Progenitor cell of endocrine pancreas (in vitro differentiated cells): ENCODE measurements at places on chromosomes 7 and 10. TPM values are rescaled to one million over a fixed set of nuclear protein-coding genes. Genes with fewer than 3 reads are reported as not detected.
A peak's percentile ranks its signal among the peaks of the same experiment; 100 is the strongest.

CTBP2 gene
- 182 and 183 TPM in 2 replicates for total RNA-seq

DNA sequence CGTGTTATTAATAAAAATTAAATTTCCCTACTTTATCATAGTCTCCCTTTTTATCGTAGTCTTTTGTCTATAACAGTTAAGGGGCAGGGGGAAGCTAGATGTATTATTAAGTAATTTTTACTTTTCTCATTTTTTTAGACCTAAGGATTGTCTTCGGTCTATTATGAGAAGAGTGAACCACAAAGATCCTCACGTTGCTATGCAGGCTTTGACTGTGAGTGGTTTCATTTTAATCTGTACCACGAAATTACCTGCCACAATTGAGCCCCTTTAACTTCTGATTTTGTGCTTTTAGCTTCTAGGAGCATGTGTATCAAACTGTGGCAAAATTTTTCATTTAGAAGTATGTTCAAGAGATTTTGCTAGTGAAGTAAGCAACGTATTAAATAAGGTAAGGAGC is 40.6 kb downstream of the STAM start:
- no peak for DNase-seq
- H3K36me3 ChIP-seq = peaks cover 6% of the 10 kb centered on the region
- H3K27me3 ChIP-seq = no peaks in the 10 kb centered on the region
- H3K4me1 ChIP-seq = peaks cover 8% of the 10 kb centered on the region
- H3K27ac ChIP-seq = no peak overlapping the region

DNA sequence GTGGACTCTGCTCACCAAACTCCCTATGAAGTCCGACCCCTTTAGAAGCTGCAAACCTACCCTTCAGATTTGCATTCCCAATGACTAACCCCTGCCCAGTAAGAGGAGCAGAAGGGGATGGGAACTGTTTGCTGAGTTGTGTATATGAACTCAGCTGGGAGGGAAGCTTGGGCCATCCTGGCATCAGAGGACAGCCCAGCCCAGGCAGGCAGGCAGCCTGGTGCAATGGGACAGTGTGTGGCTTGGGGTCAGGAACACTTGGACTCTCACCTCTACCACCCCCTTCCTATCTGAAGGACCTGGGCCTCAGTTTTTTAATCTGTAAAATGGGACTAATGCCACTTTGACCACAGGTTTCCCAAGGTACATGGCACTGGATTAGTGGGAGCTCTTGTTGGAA is 147.4 kb upstream of the GPR26 start:
- peaks cover 5% of the 10 kb centered on the region for H3K4me1 ChIP-seq
- DNase-seq = no peak
- H3K27ac ChIP-seq = no peak overlapping the region
- no peaks in the 10 kb centered on the region for H3K36me3 ChIP-seq
- H3K4me3 ChIP-seq = no peak overlapping the region

NODAL gene
- not detected in 2 replicates for total RNA-seq

CALHM1 gene
- not detected in 2 replicates for total RNA-seq

GRCh38 chr10:28587270-28587969 is 54.5 kb downstream of the WAC start:
- DNase-seq = no peak
- H3K27me3 ChIP-seq = no peaks in the 10 kb centered on the region
- no peak overlapping the region for H3K4me3 ChIP-seq
- H3K27ac ChIP-seq = peak overlapping the region; percentile 53

GRCh38 chr7:92621561-92622023 is 31.4 kb upstream of the FAM133B start:
- no peak overlapping the region for H3K4me3 ChIP-seq
- peaks cover 45% of the 10 kb centered on the region for H3K27me3 ChIP-seq
- peaks cover 8% of the 10 kb centered on the region for H3K36me3 ChIP-seq

- no peak for DNase-seq
- H3K36me3 ChIP-seq = peaks cover 2% of the 10 kb centered on the region
- peaks cover 6% of the 10 kb centered on the region for H3K4me1 ChIP-seq
- H3K27ac ChIP-seq = no peak overlapping the region
Measured at GRCh38 chr10:102588875-102589274, 55.4 kb upstream of the TRIM8 start.

DNA sequence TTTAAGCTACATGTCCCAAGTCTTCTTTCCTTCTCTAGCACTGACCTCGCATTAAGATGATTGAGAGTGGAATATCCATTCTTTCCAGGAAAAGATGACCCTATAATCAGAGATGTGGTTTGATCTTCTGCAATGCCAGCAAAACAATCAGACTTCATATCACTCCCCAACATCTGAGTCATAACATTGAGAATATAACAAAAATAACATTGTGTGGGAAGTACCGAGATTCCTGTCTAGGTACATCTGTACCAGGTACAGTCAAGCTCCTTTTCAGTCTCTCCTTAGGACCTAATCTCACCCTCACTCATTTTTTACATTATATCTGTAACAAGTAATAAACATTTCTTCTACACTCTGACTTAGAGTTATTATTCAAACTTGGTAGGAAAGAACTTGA is 201.6 kb downstream of the LRRTM3 start:
- no peak overlapping the region for H3K4me3 ChIP-seq
- H3K27ac ChIP-seq = no peak overlapping the region
- H3K4me1 ChIP-seq = no peaks in the 10 kb centered on the region
- H3K27me3 ChIP-seq = no peaks in the 10 kb centered on the region

SEM1 gene
- 62.9 and 64.2 TPM in 2 replicates for total RNA-seq

DNA sequence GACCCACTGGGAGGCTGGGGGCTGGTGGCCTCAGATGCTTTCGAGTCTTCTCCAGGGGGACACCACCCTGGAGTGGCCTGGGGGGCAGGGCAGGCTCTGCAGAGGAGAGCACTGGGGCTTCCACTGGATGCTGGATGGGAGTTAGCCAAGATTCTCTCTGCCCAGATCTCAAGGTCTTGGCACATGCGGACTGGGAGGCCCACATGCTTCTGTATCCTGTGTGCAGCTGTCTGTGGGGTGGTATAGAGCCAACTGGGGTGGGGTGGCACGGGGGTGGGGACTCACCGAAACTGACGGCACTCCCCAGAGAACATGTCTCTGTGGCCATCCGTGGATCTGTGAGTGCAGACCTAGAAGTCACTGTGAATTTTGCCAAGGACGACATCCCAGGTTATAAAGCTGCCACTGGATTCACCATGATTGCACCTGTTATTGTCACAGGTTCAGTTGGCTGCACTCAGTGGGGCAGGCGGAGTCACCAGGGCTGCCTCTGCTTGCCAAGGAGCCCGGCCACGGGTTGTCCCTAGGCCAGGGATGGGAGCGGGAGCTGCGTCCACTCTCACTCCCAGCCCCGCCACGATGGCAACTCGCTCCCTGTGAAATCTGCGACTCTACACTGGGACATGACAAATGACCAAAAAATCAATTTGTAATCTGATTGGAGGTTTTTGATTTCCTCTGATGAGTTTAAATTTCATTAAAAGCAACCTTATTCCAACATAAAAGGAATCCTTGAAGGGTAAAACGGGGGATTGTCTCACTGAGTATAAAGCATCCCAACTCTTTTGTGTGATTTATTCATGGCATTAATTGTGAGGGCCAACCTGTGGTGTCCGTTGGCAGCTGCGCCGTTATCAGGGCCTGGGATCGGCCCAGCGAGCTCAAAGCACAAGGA is 131.3 kb downstream of the EBF3 start:
- DNase-seq = no peak
- no peak overlapping the region for H3K27ac ChIP-seq
- no peak overlapping the region for H3K4me3 ChIP-seq

GRCh38 chr10:130121486-130122079 is 11.0 kb upstream of the C10orf143 start:
- no peaks in the 10 kb centered on the region for H3K36me3 ChIP-seq
- peaks cover 8% of the 10 kb centered on the region for H3K27me3 ChIP-seq
- DNase-seq = no peak
- H3K27ac ChIP-seq = no peak overlapping the region
- no peak overlapping the region for H3K4me3 ChIP-seq

GRCh38 chr10:129950676-129951075 is 13.4 kb downstream of the EBF3 start:
- DNase-seq = no peak
- peaks cover 16% of the 10 kb centered on the region for H3K4me1 ChIP-seq
- H3K27me3 ChIP-seq = peaks cover 73% of the 10 kb centered on the region
- no peak overlapping the region for H3K4me3 ChIP-seq
- H3K27ac ChIP-seq = no peak overlapping the region
- H3K36me3 ChIP-seq = no peaks in the 10 kb centered on the region

- H3K4me3 ChIP-seq = no peak overlapping the region
- no peaks in the 10 kb centered on the region for H3K27me3 ChIP-seq
- H3K27ac ChIP-seq = no peak overlapping the region
- H3K4me1 ChIP-seq = peaks cover 35% of the 10 kb centered on the region
Measured at GRCh38 chr10:101691081-101691480, 3.9 kb downstream of the FBXW4 start.

DNA sequence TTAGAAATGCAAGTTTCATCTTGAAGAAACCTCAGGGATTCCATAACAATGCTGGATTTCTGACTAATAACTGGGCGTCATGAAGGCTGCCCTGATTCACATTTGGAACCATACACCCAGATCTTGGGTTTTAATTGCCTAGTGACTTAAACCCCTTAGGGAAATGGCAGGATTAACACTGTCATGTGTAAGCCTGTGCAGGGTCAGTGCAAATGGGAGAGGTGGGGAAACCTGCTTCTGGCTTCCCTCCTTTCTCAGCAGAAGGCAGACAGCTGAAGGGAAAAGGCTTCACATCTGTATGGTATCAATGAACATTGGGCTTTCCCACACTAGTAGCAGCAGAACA is 364.2 kb downstream of the ANKRD30A start:
- no peak overlapping the region for H3K4me3 ChIP-seq
- H3K27me3 ChIP-seq = no peaks in the 10 kb centered on the region
- H3K4me1 ChIP-seq = no peaks in the 10 kb centered on the region
- DNase-seq = no peak
- peaks cover 1% of the 10 kb centered on the region for H3K36me3 ChIP-seq
- no peak overlapping the region for H3K27ac ChIP-seq

NPS gene
- not detected in 2 replicates for total RNA-seq

MYH16 gene
- total RNA-seq = not detected in 2 replicates

KIAA1549 gene
- total RNA-seq = 43.1 and 45.8 TPM in 2 replicates

DNA sequence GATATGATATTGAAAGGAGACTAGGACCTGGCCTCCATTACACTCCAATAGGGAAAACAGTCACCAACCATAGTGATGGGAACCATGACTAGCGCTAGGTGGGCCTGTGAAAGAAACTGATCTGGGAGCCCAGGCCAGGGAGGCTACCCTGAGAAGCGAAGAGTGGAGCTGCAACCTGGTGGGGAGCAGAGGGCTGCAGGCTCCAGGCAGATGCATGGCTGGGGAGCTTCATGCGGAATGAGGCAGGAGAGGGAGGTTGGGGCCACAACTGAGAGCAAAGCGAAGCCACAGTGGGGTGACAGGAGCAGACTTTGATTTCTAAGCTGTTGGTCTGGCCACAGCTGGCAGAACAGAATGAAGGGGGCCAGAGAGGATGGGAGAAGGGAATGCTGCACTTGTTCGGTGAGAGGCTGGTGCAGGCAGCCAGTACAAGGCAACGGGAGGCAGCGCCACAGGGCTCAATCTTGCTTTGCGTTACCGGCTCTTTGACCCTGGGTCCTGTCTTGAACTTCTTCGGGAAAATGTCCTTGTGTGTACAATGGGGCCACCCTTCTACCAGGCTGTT is 88.4 kb downstream of the TACC2 start:
- H3K27me3 ChIP-seq = no peaks in the 10 kb centered on the region
- no peak for DNase-seq
- H3K4me3 ChIP-seq = no peak overlapping the region
- no peak overlapping the region for H3K27ac ChIP-seq
- no peaks in the 10 kb centered on the region for H3K4me1 ChIP-seq

FBXW4 gene
- 70.7 and 73.3 TPM in 2 replicates for total RNA-seq

GDF2 gene
- not detected in 2 replicates for total RNA-seq

DNA sequence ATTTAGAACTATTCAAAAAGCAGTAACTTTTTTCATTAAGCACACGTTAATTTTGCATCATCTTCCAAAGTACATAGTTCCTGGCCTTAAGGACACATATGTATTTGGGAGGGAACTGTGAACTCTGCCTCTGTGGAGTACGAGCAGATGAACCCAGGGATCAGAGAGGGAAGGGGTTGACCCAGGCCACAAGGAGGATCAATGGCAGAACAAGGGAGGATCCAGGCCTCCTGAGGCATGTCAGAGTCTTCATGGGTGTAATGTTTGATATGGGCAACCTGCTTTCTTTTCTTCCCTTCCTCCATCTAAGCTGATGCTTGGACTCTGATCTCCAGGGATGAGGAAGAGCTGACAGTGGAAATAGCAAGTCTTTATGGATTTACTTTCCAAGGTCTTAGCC is 164.0 kb downstream of the SH2D4B start:
- H3K4me3 ChIP-seq = no peak overlapping the region
- H3K36me3 ChIP-seq = no peaks in the 10 kb centered on the region
- peaks cover 2% of the 10 kb centered on the region for H3K27me3 ChIP-seq
- no peak overlapping the region for H3K27ac ChIP-seq

DNA sequence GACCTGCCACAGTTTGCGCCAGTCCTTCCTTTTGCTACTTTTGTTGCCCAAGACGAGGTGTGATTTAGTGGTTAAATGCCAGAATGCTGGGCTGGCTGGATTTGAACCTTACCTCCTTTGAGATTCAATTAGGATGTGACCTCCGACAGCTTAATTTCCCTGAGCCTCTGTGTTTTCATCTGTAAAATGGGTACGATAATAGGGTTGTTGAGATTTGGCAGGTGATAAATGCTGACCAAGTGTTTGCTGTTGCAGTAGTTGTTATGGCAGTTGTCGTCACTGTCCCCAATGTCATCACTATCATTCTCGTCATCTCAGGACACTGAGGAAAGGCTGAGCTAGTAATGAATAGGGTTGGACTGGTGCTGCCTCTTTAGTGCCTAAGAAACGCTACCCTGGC is 61.1 kb downstream of the GRK5 start:
- no peak for DNase-seq
- H3K27ac ChIP-seq = peak overlapping the region; percentile 68
- H3K4me3 ChIP-seq = no peak overlapping the region
- H3K36me3 ChIP-seq = no peaks in the 10 kb centered on the region
- no peaks in the 10 kb centered on the region for H3K27me3 ChIP-seq

DNA sequence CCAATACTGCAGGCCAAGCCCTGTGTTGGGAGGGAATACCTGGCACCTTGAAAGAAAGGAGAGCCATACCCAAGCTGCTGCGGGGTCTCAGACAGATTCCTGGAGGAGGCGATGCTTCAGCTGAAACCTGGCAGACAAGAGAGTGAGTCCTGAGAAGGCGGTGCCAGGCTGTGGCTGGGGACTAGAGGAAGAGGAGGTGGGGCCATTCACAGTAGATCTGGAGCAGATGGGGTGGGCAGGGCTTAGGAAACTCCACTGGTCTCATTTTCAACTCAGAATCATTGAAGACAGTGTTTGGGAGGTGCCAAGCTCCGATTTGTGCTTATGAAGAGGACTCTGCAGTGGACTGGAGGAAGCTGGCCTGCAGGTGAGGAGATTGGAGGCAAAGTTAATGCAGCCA is 236.3 kb upstream of the MKI67 start:
- no peak for DNase-seq
- no peaks in the 10 kb centered on the region for H3K4me1 ChIP-seq
- no peak overlapping the region for H3K4me3 ChIP-seq
- peaks cover 34% of the 10 kb centered on the region for H3K27me3 ChIP-seq

CLCN1 gene
- 0.09 and 0.14 TPM in 2 replicates for total RNA-seq

- no peaks in the 10 kb centered on the region for H3K4me1 ChIP-seq
- H3K4me3 ChIP-seq = no peak overlapping the region
- no peak for DNase-seq
- no peak overlapping the region for H3K27ac ChIP-seq
Measured at GRCh38 chr7:113263749-113264148, 145.4 kb upstream of the SMIM30 start.

GRCh38 chr7:64947252-64948000 is 43.4 kb downstream of the ZNF117 start:
- no peaks in the 10 kb centered on the region for H3K4me1 ChIP-seq
- H3K27me3 ChIP-seq = peaks cover 38% of the 10 kb centered on the region
- DNase-seq = peak; percentile 20
- H3K4me3 ChIP-seq = peak overlapping the region; percentile 51
- no peaks in the 10 kb centered on the region for H3K36me3 ChIP-seq
- H3K27ac ChIP-seq = no peak overlapping the region
